HT1080 (cell line): ENCODE measurements at places on chromosomes 5 and 9. TPM values are rescaled to one million over a fixed set of nuclear protein-coding genes. Genes with fewer than 3 reads are reported as not detected.

GRCh38 chr5:98168871-98169270 lies 604.6 kb upstream of the RGMB start:
- no peak for DNase-seq

DNA sequence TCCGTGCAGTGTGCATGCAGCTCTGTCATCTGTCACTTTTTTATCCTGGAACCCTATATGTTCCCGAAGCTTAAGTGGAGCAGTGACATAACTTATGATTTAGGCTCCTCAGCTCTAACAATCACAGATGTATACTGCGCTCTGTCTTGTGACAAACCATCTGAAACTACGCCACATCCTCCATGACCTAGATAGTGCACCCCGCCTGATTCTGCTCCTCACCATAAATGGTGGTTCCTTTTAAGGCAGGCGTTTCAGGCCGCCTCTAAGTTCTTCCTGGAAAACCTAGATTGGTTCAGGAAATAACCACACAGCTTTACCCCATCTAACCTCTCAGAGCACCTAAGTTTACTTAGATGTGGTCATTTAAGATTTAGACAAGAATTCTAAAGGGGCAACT lies 372.0 kb downstream of the CDH10 start:
- DNase-seq: no peak

DNA sequence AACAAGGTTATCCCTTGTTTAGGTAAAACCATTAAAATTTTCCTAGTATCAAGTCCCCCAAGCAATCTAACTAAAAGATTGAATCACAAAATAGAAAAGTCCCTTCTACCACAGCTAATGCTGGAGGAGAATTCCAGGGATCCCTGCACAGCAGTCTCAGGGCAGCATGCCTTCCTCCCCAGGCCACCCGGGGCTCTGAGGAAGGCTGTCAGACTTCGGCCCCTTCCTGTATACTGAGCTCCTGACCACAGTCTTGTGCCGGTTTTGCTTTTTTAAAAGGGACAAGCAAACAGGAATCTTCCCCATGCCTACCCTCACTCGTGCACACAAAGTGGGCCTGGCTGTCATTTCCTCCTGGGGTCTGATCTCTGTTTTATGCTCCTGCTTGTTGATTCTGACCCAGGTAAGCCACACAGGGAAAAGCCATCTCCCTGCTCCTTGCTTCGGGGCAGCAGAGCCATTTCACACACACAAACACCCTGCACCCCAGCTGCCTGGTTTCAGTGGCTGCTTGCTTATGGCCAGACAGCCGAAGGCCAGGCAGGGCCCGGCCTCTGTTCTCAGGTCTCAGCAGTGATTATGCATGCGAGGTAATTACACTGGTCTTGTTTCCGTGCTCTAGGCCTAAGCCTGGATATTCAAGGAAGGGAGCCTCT lies 211.9 kb downstream of the NXNL2 start:
- no peak for DNase-seq

PCSK5 gene
- total RNA-seq: 2.1 and 2.3 TPM in 2 replicates

- DNase-seq: peak; percentile 48
Observed at GRCh38 chr9:81456431-81457006, 232.8 kb downstream of the TLE1 start.

NHP2 gene
- 521 and 563 TPM in 2 replicates for total RNA-seq

DNA sequence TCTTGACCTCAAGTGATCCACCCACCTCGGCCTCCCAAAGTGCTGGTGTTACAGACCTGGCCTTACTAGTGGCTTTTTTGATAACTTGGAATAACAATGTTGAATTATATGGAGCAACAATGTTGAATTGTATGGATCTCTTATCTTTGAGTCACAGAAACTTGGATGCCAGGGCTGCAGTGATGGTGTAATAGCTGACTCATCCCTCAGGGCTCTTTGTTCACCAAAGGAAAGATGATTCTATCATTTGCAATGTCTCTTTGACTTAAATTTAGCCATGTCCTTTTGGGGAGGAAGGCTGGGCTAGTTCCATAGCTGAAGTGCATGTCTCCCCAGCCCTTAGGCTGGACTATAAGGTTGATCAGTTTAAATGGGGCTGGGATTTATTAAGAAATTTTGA lies 172.3 kb downstream of the PDZD2 start:
- DNase-seq: peak; percentile 89

PLAC8L1 gene
- total RNA-seq: not detected in 2 replicates

GRCh38 chr5:6482735-6483134 lies 34.1 kb downstream of the UBE2QL1 start:
- DNase-seq: no peak
